ENCODE measurements at places on chromosomes 4 and X. TPM values are rescaled to one million over a fixed set of nuclear protein-coding genes. Genes with fewer than 3 reads are reported as not detected.

DNA sequence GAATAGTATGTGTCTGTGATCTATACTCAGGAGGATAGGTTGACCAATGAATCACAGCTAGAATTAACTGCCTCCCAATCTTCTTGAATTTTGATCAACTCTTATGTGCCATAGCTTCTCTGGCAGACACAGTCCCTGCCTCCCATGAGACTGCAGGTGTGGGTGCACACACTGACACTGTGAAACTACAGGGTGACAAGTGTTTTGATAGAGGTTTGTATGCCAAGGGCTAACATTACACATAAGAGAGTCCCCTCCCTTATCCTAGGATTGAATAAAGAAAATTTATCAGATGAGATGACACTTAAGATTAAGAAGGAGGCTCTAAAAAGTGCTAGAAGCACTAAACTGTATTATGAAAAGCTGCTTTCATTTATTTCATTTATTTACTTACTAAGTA lies 218.4 kb upstream of the BMP3 start:
- DNase-seq, result no peak

GRCh38 chr4:35541888-35542213 lies 702.5 kb downstream of the ARAP2 start:
- peak; percentile 47 for DNase-seq

- no peak for DNase-seq
Measured at GRCh38 chr4:8314691-8315255, 45.2 kb downstream of the HTRA3 start.

DNA sequence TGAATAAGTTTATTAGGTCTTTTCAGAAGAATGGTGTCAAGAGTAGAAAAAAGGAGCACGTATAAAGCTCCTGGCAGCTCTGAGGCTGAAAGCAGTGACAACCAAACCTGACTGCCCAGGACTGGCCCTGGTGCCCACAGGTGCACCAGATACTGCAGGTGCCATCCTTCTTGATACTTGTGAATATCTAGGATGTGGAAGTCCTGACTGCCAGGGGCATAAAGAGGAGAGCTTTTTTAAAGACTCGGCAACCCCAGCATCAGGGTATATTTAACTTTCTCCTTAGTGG lies 60.7 kb downstream of the TMEM150C start:
- no peak for DNase-seq

DNA sequence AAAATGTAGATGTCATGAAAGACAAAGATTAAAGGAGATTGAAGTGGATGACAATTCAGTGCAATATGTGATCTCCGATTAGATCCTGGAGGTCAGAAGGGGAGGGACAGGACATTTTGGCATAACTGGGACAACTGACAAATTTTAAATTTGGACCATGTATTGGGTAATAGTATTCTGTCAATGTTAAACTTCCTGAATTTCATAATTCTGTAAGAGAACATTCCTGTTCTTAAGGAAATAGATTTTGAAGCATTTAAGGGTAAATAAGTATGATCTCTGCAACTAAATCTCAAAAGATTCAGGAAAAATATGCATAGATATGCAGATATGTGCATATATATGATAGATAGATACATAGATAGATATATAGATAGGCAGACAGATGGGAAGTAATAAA lies 11.0 kb downstream of the ODAPH start:
- no peak for DNase-seq

GRCh38 chr4:133130171-133130570 lies 18.9 kb upstream of the PCDH10 start:
- no peak for DNase-seq

GRCh38 chr4:148044912-148045352 lies 313.0 kb downstream of the ARHGAP10 start:
- peak; percentile 27 for DNase-seq

DNA sequence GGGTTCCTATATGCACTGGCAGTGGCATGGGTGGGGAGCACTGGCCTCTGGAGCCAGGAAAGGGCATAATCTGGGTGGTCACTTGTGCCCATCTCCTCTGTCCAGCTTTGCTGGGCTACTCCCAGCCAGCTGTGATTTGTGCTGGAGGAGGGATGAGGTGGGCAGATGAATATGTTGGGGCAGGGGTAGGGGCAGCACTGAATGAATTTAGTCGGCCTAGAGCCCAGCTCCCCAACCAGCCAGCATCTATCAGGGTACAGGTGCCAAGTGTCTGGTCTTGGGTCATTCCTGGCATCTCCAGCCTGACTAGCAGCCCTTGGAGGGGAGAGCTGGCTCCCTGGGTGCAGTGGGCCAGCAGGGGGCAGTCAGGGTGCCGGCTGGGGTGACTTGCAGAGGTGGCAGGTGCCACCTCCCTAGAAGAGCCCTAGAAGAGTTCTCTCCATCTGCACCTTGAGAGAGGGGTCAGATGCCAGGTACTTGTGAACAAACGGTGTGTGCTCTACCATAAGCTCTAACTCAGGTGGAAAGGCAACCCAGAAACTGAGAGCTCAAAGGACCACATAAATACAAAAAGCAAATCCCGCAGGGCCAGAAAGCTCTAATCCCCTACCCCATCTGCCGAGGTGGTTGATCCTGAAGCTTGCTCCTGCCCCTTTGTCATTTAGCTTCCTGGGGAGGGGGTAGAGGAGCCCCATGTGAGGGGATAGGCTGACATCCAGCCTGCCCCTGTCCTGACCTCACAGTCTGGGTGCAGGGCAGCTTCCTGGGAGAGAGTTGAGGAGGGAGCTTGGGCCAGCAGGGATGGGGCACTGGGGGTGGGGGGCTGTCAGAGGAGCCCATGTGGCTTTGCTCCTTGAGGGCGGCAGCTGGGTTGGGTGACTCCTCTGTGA lies 2.2 kb downstream of the SORCS2 start:
- peak; percentile 39 for DNase-seq

GRCh38 chr4:53161051-53161786 lies 204.6 kb downstream of the SCFD2 start:
- no peak for DNase-seq

- DNase-seq, result peak; percentile 94
Measured at GRCh38 chr4:15001248-15001868, 923 bp upstream of the CPEB2 start.

DNA sequence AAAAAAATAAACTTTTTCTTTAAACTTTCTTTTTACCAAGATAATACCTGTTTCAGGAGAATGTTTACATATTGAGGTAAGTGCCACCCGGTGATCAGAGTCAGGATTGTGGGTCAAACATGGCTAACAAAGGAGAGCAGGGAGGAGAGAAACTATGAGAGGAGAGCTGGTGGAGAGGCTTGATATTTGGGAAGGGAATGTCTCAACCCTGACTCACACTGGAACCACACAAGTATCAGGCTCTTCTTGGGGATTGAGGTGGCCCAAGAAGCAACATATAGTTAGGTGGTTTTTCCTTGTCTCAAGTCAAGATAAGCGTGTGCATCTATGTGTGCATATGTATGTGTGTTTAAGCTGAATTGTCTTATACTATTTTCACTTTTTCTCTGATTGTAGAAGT lies 6.7 kb downstream of the TCEAL1 start:
- no peak for DNase-seq

GRCh38 chrX:50067435-50068284 lies 133.1 kb downstream of the AKAP4 start:
- DNase-seq, result peak; percentile 19

- no peak for DNase-seq
Measured at GRCh38 chr4:29565256-29565655, 1154.9 kb upstream of the PCDH7 start.

DNA sequence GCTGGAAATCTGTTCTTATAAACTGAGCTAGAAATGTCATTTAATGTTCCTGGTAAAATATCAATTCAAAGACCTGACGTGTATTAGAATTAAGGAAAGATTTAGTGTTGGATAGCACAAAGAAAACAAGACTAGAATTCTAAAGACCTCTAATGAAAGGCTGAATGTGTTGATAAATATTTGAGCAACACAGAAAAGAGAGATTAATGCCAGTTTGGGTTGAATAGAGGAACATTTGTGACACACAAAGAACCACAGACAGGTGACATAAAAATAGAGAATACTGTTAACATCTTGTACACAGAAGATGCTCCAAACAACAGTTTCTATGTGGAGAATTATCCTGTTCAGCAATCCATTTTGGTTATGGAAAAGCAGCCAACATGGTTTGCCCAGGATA lies 222.1 kb upstream of the GALNT7 start:
- DNase-seq, result no peak

DNA sequence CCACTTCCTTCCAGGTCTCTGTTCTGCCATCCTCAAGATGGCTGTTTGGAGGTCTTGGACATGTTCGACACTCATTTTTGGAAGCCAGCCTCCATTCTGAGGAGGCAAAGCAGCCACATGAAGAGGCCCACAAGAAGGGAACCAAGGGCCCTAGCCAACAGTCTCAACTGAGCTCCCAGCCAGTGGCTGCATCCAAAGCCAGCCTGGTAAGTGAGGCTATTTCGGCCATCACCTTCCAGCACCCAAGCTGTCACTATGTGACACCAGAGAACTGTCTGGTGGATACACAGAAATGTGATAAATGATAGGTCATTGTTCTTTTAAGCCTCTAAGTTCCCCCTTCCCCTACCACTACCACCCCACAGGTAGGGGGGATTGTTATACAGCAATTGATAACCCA lies 127.2 kb downstream of the NPNT start:
- no peak for DNase-seq

Gene MGST2
- total RNA-seq, result 59.8 TPM

Gene NPFFR2
- total RNA-seq, result not detected

Gene STK32B
- total RNA-seq, result 3.1 TPM

Gene STATH
- total RNA-seq, result 1.6 TPM

Gene GSTCD
- total RNA-seq, result 12.2 TPM

Gene BANK1
- total RNA-seq, result not detected

Gene FAM149A
- 10.1 TPM for total RNA-seq
